HEK293T (cell line): ENCODE measurements at places on chromosomes 2 and 18.

GRCh38 chr2:133780099-133780996 lies 212.1 kb upstream of the NCKAP5 start:
- DNase-seq: peak; percentile 52

DNA sequence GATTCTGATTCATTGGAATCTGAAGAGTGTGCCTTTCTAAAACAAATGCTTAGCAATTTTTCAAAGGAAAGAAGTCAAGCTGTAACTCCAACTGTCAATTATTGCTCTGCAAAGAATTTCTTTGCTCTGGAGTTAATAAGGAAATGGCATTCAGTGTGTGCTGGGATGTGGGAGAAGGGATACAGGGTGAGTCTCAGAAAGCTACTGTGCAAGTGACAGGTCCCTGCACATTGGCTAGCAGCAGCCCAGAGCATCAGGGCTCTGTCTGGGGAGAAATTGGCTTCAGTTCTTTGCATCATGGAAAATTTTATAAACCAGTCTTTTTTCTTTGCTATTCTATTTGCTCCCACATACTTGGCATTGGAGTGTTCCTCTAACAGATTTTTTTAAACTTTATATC lies 1.1 kb upstream of the SYT4 start:
- no peak for DNase-seq

- DNase-seq: no peak
Observed at GRCh38 chr2:143347271-143347695, 218.1 kb downstream of the ARHGAP15 start.

DNA sequence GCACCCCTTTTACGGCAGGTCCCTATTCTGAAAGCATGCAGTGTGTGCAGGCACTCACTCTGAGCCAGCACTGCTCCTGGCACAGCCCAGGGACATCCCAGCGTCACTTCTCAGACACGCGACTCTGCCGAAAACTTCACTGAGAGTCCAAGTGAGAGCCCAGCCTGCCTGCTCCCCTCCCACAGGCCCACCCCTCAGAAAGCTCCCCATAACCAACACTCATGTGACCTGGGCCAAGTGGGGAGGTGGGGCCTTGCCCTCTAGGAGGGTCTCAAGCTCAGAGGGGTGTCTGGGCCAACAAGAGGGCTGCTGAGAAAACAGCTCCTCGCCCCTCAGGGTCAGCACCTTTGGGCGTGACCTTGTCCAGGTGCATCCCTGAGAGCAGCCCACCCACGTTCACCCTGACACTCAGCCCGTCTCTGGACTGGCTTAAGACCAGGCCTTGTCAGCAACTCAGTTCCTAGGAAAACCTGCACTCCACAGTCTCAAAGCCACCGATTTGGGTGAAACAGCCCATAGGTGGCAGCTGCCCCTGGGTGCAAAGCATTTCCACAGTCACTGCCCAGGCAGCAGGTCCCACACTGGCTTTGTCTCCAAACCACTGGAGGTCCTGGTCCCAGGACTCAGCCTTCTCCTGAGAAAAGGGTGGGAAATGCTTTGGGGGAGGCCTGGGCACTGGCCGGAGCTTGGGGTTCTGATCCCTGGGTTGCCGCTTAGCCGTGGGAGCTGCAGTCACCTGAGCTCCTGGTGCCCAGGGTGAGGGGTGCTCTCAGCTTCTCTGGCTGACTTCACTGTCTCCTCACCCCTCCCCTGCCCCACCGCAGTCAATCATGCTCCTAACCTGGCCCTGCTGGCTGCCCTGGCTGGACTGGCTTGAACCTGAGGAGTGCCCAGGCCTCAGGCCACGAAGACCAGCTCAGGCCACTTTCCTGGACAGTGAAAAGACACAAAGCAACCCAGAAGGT lies 209.6 kb downstream of the HDAC4 start:
- DNase-seq: no peak

DNA sequence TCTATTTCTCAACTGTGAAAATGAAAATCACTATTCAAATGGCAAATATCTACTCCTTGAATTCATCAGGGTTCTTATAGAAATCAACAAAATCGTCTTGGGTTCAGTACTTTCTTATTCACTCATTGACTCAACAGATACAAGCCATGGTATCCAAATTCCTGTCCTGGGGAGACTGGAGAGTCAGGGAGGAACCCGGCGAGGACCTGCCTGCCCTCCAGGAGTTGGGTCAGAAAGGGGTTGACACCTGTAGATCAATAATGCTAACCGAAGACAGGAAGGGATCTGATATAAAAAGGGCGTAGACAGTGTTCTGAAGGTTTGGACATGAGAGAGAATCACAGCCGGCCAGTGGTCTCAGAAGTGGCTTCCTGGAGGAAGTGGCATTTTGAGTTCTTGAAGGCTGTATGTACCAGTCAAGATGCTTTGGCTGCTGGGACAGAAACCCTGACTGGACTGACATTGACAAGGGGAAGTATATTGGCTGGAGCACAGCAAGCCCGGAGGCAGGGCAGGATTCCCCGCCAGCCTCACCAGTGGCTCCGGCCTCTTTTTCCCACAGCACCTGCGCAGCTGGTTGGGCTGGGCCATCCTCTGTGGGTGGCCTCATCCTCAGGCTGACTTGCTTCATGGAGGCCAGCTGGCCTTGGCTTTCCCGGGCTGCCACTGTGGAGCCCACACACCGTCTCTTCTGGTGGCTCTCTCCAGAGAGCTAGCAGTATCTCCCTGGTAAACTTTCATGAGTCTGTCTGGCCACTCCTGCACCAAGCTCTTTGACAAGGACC lies 3.0 kb downstream of the LRRFIP1 start:
- DNase-seq: no peak

- no peak for DNase-seq
Observed at GRCh38 chr2:44965684-44966083, 24.2 kb downstream of the SIX3 start.

DNA sequence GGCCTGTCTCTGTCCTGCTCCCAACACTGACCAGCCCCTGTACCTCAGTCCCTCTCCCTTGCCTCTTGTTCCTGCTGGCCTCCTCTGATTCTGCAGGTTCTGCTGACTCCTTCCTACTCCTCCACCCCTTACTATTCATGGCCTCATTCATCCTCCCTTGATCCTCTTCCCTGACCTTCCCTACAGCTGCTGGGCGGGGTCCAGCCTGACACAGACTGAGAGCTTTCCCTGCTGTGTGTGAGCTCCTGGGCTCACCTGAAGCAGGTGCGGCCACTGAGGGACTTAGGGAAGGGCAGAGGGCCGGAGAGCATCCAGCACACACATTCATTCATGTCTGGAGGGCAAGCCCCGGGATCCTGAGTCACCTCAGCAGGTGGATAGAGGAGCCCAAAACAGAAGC lies 185.6 kb downstream of the CTIF start:
- DNase-seq: no peak

DNA sequence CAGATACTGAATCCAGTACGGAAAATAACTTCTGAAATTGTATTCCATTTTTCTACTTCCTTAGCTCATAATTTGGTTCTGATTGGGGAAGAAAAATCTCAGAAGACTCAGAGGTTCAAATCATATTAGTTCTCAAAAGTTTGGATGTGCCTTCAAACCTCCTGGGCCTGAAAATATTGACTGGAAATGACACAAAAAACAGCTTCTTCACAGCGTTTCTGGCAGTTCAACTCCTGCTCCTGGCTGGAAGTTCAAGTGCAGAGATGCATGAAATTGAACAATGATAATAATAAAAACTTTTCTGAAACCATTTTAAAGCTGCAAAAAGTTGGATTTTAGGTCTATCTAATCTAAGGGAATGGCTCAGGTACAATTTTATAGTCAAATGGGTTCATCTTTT lies 1459.9 kb upstream of the CELF4 start:
- no peak for DNase-seq

DNA sequence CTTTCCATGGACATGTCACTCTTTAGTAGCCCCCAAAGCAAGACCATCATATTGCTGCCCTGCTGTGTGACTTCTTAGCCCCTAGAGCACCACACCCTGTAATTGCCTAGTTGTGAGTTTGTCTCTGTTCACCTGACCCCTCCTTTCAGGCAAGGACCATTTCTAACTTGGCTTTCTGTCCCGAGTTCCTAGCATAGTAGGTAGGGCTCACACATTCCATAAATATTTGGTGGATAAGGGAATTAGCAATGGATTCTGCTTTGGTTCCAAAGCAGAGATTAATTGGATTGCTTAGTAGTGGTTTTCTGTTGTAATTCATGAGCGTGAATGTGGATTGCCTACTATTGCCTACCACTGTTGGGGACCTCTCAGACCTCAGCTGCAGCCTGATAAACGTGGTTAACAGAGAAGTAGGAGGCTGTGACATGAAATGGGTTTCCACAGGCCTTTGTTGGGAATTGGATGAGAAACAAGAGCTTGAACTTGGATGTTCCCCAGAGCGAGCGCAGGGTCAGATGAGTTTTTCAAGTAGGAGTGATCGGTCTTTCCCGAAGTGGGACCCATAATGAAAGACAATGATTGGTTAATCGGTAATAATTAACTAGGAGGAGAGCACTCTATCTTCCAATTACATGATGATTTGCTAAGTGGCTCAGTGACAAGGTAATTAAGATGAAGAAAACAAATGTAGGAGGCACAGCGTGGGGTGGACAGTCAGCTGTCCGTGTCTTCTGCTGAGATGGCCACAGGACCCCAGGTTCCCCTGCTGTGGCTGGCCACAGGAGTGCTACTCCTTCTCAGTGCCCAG lies 13.4 kb upstream of the UGT1A1 start:
- no peak for DNase-seq

GRCh38 chr2:160022162-160022561 lies 40.3 kb downstream of the PLA2R1 start:
- no peak for DNase-seq

DNA sequence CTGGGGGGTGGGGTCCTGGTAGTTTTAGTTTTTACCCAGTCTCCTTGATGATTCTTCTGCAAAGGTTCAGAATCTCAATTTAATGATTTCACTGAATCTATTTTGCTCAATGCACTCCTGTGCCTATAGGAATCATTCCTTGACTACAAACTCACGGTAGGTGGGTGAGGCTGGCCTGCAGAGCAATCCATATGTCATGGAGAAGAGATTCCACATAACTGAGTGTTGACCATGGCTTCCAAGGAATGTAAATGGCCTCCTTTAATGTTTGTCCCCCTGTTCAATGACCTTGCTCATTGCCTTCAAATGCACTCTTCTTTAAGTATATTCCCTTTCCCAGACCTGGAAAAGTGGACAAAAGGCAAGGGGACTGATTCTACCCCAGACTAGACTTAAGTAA lies 12.5 kb downstream of the FAP start:
- DNase-seq: no peak

- DNase-seq: no peak
Observed at GRCh38 chr2:121626777-121627524, 22.3 kb downstream of the CLASP1 start.

- no peak for DNase-seq
Observed at GRCh38 chr2:147231081-147231480, 613.7 kb upstream of the ACVR2A start.

DNA sequence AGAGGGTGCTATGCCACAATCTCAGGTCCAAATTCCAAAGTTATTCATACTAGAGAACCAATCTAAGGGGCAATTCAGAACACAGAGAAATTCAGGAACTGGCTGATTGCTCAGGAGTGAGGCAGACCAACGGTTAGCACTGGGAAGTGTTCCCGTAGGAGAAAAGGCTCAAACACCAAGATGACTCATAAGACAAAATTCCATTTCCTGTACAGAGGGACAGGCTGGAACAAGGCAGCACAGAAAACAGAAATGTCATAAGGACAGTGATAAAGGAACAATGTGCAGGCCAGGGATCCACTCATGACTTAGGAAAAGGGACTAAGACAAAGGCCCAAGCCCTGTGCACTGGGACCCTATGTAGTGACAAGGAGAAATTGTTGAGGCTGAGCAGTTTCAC lies 54.2 kb downstream of the PDE1A start:
- no peak for DNase-seq

- DNase-seq: peak; percentile 2
Observed at GRCh38 chr2:43837831-43838559, 644 bp downstream of the ABCG5 start.

DNA sequence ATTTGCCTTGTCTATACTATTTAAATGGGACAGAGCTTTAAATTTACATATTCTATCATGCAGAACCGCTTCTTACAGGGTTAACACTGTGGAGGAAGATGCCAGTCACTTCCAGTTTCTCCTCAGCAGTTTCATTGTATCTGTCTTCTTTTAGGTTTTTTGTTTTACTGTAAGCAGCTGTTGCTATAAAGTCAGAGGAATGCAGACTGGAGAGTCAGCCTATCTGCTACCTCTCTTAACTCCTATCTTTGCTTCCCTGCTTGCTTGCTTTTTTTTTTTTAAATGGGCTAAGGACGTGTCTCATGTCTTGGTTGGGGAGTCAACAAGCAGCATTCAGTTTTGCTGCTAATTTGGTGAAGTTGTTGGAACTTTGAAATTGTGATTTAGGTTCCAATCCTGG lies 8.9 kb downstream of the EPC2 start:
- DNase-seq: no peak

- DNase-seq: no peak
Observed at GRCh38 chr18:36397033-36397432, 99.5 kb downstream of the FHOD3 start.

- no peak for DNase-seq
Observed at GRCh38 chr2:156470975-156471583, 34.9 kb downstream of the GPD2 start.

DNA sequence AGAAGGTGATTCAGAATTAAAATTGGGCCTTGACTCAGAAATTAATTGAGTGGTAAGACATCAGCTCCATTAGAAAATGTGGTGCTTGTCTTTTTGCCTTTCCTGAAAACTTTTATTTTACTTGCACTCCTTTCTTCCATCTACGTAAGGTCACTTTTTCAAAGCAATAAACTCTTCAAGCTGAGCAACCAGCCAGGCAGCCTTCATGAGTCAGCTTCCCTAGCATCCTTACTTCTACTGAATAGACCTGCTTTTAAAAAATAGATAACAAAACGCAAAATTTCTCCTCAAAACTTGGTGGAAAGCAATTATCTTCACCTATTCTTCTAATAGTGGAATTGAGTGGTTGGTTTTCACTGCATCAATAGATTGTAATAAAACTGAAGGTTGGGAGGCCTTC lies 504.2 kb downstream of the ARHGAP15 start:
- no peak for DNase-seq

- DNase-seq: no peak
Observed at GRCh38 chr2:213086571-213086970, 64.8 kb downstream of the IKZF2 start.

DNA sequence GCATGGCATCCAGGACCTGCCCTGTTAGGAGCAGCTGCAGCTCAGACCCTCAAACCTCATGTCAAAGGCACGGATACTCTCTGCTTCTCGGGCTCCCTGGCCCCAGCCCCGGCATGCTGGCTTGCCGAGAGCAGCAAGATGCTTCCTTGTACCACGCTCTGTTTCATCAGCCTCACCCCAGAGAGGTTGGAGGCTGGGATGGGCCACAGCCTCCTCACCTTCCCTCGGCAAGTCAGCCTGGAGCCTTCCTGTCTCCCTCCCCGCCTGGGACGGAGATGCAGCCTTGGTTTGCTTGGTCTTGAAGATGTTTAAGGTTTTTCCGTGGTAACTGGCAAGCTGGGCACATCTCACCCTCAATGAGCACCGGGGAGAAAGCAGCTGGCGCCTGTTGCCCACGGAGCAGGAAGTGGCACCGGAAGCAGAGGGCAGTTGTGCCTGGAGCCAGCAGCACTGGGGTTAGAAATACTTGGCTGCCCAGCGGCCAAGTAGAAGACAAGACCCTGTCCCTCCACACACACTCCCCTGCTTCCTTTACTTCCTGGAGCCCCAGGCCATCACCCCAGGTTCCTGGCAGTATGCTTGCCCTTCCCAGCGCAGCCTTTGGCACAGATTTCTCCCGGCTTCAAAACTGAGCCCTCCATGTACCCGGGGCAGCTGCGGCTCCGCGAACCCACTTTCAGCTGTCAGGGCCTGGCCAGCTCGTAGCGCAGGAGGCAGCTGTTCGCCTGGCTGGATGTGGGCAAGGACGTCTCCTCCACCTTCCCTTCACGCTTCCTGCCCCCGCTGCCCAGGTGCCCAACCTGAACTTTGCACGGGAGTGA lies 17.4 kb downstream of the FBLN7 start:
- DNase-seq: no peak
